Inflammatory macrophage treated with lipopolysaccharide for 4 hours (primary cell): ENCODE measurements at places on chromosomes 7 and 10.
A peak's percentile ranks its signal among the peaks of the same experiment; 100 is the strongest.

DNA sequence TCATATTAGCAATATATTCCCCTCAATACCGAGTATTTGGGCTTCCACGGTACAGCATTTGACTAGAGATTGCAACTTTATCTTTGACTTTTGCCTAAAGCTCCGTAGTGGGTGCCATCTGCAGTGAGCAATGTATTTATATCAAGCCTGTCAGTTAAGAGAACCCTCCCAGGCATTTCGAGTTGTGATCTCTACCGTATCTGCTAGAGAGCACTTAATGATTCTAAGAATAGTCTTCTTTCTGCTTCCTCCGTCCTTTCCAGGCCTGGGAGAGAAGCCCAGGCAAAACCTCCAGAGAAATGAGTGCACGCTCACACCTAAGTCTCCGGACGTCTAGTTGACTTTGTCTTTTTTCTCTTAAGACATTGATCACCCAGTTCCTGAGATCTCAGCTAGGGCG is 210.6 kb downstream of the KLF6 start:
- no peak for DNase-seq

DNA sequence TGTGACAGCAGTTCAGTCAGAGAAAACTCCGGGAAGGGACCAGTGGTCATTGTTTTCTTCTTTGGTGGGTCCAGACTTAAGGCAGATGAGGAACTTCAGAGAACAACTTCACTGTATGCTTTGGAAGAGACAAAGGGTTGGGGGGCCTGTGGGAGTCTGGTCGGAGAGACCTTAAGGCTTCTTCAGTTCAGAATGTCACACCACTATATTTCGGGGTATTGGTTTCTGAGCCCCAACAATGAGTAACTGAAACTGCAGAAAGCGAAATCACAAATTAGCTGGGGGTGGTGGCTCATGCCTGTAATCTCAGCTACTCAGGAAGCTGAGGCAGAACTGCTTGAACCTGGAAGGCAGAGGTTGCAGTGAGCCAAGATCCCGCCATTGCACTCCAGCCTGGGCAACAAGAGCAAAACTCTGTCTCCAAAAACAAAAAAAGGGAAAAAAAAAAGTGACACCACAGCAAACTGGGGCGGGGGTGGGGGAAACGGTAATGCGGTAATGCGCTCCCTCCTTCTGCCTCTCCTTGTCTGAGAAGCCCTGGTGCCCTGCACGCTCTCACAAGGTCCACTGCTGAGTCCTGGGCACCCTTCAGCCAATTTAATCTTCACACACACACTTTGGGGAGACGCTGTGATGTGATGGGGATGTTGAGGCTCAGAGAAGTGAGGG is 2.2 kb upstream of the ADIRF start:
- no peak for DNase-seq

GRCh38 chr7:1533547-1534329 is 3.2 kb downstream of the MAFK start:
- peak; percentile 84 for DNase-seq

- DNase-seq, result peak; percentile 59
Observed at GRCh38 chr7:157139111-157139809, 534 bp downstream of the UBE3C start.

DNA sequence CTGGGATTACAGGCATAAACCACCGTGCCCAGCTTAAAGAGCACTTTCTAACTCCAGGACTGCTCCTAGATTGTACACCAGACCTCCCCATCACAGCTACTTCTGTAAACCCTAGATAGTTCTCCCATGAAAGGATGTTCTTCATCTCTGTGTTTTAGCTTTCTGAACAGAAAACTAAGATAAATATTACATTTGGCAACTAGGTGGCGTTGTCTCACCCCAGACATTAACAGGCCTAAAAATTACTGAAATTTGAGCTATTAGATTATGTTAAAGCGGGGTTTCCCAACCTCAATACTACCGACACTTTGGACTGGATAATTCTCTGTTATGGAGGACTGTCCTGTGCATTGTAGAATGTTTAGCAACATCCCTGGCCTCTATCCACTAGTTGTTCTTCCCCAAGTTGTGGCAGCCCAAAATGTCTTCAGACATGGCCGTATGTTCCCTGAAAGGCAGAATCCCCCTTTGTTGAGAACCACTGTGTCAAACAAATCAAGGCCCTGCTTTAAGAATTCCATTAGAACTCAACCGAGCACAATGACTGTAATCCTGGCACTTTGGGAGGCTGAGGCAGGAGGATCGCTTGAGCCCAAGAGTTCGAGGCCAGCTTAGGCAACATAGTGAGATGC is 19.1 kb downstream of the ATOH7 start:
- peak; percentile 50 for DNase-seq
